Kidney epithelial cell (primary cell): ENCODE measurements at places on chromosomes 4 and X.

DNA sequence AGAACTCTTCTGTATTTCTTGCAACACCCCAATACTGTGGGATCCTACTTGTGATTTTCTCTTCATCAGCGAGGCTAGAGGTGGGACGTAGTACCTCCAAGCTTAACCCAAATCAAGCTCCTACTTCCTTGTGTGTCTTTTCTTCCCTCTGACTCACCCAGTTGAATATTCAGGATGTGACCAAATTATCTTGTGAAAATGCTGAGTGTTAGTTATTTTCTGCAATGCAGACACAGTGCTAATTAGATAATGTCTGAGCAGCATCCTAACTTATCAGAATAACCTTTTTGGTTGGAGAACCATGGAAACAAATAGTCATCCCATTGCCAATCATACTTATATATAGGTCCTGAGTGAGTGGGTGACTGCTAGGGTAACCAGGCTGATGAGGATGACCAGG lies 2.4 kb downstream of the MEPE start:
- no peak for DNase-seq

- no peak for DNase-seq
These were observed 116.6 kb upstream of the RAI2 start for GRCh38 chrX:17977696-17978095.

- no peak for DNase-seq
These were observed 111.2 kb upstream of the GRIA3 start for GRCh38 chrX:123072686-123073385.

GRCh38 chrX:39907964-39908661 lies 189.6 kb downstream of the BCOR start:
- peak; percentile 81 for DNase-seq
